ENCODE measurements at places on chromosomes 1 and 21.

DNA sequence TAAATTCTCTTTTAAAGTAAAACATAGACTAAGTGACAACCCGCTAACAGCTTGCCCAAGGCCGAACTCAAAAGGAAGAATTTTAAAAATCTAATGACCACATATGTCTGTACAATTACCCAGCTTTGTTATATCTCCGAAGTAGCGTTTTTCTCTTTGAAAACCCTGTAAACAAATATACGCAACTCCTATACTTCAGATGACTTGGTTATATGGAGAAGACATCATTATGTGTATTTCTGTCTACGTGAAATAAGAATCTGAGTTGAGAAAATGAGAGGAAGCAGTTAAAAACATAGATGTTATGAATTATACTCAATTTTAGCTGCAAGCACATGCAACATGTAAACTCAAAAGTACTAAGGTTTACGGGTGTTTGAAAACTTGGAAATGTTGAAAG lies 2.0 kb downstream of the PBX1 start:
- DNase-seq = no peak

DNA sequence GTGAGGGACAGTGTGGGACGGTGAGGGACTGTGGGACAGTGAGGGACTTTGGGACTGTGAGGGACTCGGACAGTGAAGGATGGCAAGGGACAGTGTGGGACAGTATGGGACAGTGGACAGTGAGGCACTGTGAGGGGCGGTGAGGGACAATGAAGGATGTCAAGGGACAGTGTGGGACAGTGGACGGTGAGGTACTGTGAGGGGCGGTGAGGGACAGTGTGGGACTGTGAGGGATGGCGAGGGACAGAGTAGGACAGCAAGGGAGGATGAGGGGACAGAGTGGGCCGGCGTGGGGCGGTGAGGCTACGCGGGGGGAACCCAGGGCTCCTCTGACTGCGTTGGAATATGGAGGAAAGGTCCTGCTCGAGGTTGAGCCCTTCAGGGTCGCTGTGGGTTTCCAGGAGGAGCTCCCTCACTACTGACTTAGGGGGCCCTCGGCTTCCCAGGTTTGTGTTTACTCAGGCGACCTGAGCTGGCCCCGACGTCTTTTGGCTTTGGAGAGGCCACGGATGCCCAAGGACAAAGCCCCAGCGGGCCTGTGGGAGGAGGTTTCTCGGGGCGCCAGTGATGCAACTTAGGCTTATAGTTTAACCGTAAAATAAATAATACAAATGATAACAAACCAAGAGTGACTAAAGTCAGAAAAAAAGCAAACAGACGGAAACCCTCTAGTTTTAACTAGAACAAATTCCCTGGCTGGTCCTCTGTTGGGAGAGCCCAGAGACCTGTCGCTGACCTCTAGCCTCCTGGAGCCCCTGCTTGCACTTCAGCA lies 1.1 kb upstream of the ERRFI1 start:
- no peak for DNase-seq

DNA sequence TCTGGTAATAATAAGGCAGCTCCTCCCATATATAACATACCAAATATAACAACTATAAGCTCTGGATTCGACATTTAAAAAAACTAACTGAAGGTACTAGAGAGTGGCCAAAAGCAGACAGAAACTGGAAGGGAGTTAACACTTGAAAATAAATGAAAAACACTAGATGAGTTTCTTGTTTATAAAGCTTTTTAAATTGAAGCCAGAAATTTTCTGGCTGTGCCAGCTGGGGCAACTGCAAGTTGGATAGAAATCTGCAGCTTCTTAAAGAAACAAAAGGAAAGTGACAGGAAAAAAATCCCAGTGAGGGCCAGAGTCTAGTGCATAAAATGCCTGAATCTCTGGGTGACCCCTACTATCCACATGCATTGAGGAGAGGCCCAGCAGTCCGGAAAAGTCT lies 432.7 kb downstream of the SMYD3 start:
- no peak for DNase-seq

GRCh38 chr1:36911561-36912364 lies 122.6 kb downstream of the GRIK3 start:
- DNase-seq = no peak

DNA sequence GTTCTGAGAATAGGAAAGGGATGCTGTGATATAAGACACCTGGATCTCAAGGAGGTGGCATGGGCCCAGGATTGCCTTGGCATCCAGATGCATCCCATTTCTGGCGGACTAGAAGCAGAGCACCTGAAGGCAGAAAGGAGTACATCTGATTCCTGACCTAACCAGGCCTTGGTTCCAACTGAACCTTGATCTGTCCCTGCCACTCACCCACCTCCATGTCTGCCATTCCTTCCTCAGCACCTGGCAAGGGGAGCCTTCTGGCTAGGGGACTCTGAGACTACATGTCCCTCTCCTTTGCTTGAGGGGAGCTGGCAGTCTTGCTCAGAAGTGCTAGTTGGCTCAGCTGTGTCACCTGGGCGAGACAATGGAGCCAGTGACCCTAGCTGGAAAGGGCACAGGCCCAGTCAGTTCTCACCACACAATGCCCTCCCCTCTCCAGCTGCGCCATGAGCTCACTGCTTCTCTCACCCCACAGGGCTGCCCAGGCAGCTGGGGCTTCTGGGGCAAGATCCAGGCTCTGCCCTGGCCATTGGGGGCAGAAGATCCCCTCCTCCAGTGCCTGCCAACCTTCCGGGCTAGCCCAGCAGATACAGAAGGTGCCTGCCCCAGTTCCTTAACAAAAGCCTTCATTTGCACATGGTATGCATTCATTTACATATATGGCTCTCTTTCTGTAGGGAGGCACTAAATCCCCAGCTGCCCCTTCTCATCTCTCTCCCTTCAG lies 2.9 kb downstream of the IGSF8 start:
- peak; percentile 47 for DNase-seq

- no peak for DNase-seq
Measured at GRCh38 chr1:226708342-226708780, 30.7 kb downstream of the ITPKB start.

DNA sequence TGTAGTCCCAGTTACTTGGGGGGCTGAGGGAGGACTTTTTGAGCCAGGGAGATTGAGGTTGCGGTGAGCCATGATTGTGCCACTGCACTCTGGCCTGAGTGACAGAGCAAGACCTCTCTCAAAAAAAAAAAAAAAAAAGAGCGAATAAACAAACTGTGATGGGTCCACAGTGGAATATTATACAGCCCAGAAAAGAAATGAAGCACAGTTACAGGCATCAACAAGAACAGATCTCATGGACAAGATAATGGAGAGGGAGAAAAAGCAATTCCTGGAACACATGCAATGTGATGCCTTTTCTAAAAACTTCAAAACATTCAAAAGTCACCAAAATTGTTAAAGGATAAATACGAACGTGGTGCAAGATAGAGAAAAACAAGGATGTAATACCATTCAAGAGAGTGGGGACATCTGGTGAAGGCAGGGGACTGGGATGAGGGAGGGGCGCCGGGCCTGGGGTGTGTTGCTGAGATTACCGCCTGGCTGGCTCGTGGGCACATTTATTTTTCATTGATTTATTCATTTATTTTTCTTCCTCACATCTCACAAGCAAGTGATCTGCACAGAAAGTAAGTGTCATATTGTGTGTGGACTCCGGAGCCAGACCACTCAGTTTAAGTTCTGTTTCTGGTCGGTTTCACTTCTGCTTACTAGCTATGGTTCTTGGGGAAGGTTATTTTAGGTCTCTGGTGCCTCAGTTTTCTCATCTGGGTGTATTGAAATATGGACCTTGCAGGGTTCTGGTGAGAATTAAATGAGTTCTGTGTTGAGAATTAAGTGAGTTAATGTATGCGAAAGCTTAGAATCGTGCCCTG lies 30.1 kb downstream of the ABCG1 start:
- no peak for DNase-seq

DNA sequence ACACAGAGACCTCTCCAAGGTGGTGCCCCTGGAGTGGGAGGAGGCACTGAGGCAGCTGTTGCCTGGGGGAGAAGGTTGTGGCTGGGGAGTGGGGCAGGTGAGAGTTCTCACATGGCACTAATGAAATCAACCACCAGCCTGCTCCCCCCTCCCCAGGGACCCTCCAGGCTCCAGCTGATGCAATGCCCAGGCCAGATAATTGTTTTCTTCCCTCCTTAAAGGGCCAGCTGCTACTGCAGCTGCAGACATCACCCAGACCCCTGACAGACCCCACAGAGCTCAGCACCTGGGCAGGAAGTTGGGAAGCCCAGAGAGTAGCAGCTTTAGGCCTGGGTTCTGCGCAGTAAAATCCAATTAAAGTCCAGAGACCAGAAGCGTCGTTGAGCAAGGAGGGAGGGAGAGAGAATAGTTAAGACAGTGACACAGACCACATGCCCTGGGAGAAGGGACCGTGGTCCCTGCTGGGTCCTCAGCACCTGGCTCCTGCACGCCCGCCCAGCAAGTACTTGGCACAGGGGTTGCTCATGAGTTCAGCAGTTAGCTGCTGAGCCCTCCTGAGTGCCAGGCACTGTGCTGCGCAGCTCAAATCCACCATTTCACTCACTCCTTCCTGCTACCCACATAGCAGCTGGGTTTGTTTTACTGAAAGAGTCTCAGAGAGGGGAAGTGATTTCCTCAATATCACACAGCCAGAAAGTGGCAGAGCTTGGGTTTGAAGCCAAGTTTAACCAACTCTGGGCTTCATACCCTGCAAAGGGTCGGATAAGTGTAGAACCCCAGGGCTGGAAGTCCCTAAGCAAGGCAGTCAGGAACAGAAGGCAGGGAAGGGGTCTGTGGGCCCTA lies 1.9 kb downstream of the RIMS3 start:
- DNase-seq = no peak

DNA sequence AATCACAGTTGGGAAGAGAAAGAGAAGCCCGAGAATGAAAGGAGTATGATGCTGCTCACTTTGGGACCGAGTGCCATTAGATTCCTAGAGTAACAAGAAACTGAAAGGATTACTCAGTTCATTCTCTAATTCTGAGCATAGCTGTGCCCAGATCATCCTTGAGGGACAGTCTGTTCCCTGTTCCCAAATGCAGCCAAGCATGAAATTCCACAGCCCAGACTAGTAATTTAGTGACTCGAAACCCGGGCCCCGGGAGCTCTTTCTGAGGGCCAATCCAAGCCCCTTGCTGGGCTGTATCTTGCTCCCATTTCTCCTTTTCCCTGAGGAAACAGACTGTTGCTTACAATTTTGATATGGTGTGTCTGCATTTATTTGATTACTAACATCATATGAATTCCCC lies 30.0 kb upstream of the ETS2 start:
- no peak for DNase-seq

DNA sequence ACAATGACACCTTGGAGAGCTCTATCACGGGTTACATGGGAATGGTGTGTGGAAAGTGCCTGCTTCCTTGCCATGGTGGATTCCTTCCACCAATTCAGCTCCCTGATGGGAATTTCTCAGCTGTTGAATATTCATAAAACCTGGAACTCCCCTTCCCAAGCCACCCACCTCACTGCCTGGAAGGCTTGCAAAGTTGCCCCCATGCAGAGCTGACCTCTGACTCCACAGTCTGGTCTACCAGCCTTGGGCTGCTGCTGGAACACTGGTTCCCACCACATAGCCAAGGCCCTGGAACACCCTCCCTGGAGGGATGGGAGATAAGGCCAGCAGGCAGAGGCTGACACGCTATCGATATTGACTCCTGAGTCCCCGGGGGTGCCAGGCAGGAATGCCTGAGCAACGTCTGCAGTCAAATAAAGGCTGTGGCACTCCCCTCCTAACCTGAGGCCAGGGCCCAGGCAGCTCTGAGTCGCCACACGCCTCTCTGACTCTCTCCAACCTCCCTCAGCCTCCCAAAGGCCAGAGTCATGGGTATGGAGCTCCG lies 8.8 kb downstream of the CCDC24 start:
- DNase-seq = no peak

GRCh38 chr1:17770983-17771382 lies 15.8 kb downstream of the ACTL8 start:
- no peak for DNase-seq

DNA sequence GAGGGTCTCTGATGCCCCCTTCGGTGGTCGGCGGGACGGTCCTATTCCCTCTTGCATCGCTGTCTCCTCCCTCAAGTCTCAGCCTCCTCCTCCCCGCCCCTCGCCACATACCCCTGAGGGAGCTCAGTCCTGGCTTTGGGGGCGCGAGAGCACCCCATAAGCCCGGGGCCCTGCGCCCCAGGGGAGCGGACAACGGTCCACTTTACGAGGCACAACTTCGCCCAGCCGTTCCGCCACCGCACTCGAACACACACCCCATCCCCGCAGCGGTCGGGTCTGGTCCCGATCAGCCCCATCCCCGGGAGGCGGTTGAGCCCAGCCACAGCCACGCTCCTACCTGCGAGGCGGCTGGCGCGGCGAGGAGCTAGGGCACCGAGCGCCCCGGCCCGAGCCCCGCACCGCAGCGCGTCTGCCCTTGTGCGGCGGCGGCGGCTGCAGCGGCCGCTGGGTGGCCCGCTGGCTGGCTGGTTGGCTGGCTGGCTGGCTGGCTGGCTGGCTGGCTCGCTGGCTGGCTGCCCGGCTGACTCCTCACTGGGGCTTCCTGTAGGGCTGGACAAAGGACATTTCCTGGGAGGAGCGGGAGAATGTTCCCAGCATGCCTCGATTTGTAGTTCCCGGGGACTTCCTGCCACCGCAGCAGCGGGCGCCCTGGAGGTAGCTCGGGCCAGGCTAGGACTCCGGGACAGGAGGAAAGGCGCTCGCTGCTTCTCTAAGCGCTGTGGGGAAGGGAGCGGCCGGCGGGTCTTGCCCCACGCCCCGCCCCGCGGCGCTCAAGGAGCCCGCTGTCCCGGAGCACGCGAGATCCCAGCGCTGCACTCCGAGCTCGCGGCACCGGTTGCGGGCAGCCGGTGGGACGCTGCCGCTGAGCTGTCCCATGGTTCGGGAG lies at the start of gene ZNF697:
TSS of gene ZNF697 (minus strand) at position 533 of the 886 bp plus-strand sequence. CDS start 22,166 bp downstream, outside the sequence.
- DNase-seq = peak; percentile 93

DNA sequence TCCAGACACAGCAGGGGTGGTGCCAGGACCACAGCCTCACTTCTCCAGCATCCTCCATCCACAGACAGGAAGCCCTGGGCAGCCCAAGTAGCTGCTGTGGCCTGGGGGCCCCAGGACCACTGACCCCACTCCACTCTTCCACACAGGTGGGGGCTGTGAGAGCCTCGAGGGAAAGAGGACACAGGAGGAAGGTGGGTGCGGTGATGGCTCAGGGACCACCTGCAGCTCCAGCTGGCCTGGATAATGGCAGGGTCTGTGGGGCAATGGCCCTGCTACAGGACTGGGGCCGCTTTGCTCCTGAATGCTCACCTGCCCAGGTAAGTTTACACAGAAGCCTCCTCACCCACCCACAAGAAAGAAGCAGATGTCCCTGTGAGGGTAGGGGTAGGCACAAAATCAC lies 18.3 kb upstream of the PRSS38 start:
- peak; percentile 61 for DNase-seq

DNA sequence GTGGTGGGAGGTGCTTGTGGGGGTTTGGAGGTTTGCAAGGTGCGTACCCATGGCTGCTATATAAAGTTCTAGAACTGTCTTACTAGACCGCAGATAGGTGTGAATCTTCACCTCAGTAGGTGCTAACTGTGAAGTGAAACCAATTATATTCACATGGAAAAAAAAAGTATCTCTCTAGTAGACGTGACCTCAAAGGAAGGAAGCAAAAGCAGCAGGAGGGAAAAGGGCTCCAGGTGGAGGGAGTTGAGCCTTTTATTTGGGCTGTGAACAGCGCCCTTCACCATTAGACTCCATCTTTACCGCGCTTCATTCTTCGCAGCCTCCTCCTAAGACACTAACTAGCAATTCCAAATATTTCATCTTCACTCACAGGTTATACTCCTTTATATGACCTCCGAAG lies 129.8 kb downstream of the TBX19 start:
- DNase-seq = no peak
